ENCODE measurements at places on chromosomes 16 and 17.

- DNase-seq, result no peak
Measured at GRCh38 chr16:56787167-56787566, 57.2 kb downstream of the NUP93 start.

DNA sequence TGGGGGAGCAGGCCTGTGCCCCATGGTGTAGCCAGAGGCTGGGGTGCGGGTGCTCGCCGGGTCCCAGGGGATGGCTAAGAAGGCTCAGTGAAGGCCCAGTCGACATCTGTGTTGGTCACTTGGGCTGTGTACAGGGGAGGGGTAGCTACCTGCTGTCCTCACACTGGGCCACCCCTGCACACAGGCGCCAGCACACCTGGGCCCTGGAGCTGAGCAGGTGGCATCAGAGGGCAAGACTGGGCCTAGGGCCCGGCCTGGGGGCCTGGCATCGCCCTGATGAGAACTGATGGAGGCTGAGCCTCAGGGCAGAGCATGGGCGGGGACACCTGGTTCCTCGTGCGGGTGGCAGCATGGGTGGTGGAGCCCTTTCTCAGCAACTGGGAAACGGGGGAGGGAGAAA is 870 bp upstream of the CTRB2 start:
- DNase-seq, result no peak

DNA sequence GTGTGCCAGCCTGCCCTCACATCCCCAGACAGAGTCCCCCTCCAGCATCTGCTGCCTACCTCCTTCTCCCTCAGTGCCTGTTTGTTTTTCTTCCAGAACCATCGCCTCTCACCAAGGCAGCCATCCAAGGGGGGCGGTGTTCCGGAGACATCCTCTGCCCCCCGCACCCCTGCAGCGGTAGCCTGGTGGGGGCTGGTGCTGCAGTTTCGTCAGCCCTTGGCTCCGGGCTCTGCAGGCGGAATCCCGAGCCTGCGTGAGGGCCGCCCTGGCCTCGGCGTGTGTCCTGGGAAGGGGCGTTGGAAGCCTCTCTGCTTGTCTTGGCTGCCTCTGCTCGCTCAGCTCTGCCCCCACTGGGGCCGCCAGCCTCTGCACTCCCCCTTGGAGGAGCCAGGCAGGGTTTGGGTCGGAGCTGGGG is 126.0 kb upstream of the CIBAR2 start:
- no peak for DNase-seq

DNA sequence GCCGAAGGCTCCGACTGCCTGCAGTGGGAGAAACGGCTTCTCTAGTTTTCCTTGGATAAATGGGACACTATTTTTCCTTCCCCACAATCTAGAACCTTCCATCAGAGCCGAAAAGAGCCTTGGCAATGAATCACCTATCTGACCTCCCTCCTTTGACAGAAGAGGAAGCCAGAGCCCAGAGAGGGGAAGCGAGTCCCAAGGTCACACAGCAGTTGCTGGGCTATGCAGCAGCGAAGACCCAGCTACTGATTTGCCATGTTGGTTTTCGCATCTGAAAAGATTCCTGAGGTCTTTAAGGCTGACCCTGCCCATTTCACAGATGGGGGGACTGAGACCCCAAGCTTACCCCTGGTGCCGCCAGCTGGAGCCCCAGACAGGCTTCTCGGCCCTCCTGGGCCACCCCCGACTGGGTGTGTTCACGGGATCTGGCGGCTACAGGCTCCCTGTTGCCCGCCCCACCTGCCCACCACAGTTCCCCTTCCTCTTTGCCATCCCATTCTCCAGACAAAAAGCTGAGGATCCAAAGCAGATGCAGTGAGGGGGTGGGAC is 45.9 kb downstream of the RAI1 start:
- DNase-seq, result no peak

GRCh38 chr17:39084558-39084957 is 66.9 kb downstream of the PLXDC1 start:
- no peak for DNase-seq

All from spinal cord (tissue), 10 donors.